Stomach (tissue), 19 donors: ENCODE measurements at places on chromosomes 4 and X. TPM values are rescaled to one million over a fixed set of nuclear protein-coding genes. Genes with fewer than 3 reads are reported as not detected.

DNA sequence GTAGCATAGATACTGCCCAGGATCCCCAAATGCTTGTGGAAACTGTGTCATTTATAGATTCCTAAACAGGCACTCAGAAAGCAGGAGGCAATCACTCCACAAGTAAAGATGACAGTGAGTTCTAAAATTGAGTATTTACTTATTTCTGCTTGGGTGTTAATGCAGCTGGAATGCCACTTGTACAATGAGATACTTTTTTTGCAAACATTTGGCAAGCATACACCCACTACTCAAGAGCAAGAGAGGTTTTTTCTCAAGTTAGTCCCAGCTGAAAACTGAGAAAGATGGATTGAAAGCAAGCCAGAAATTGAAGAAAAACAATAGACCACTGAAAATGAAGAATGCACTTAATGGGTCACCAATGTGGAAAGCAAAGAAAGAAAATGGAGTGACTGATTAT lies 22.5 kb downstream of the GABRA3 start:
- H3K4me1 ChIP-seq: no peaks in the 10 kb centered on the region
- H3K27ac ChIP-seq: no peak overlapping the region
- H3K4me3 ChIP-seq: no peak overlapping the region
- H3K36me3 ChIP-seq: no peaks in the 10 kb centered on the region
- H3K27me3 ChIP-seq: no peaks in the 10 kb centered on the region
- no peak for DNase-seq

PARM1 gene
- polyA plus RNA-seq: 2.4 TPM

- no peaks in the 10 kb centered on the region for H3K27me3 ChIP-seq
- H3K4me3 ChIP-seq: no peak overlapping the region
- H3K27ac ChIP-seq: no peak overlapping the region
- no peaks in the 10 kb centered on the region for H3K36me3 ChIP-seq
- no peak for DNase-seq
Observed at GRCh38 chr4:66585767-66586166, 915.5 kb upstream of the EPHA5 start.

PDE5A gene
- 6.2 TPM for polyA plus RNA-seq

DNA sequence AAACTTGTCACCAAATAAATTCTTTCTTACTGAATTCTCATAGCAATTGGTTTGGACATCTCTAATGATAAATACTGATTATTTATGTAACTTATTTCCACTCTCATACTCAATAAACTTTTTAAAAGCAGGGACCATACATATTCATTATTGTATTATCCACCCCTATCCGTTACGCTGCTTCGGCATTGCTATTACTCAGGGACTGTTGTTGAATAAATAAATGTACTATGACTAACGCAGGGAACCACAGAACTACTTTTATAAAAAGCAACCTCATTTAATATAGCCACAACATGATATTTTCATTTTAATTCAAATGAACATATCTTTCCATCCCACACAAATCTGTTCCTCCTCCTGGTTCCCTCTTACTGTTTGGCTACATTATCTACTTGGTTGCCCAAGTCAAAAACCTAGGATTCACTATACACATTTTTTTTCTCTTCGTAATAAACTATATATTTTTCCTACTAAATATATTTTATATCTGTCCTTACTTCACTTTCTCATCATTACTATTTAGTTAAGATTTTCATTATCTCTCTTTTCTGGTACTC lies 14.9 kb upstream of the ANKRD50 start:
- no peak for DNase-seq
- H3K4me3 ChIP-seq: no peak overlapping the region
- H3K36me3 ChIP-seq: no peaks in the 10 kb centered on the region

- no peak overlapping the region for H3K27ac ChIP-seq
- H3K4me1 ChIP-seq: no peaks in the 10 kb centered on the region
- no peak for DNase-seq
- no peaks in the 10 kb centered on the region for H3K36me3 ChIP-seq
- H3K4me3 ChIP-seq: no peak overlapping the region
Observed at GRCh38 chr4:75391489-75392166, 122.6 kb downstream of the RCHY1 start.

- H3K4me1 ChIP-seq: no peaks in the 10 kb centered on the region
- H3K27ac ChIP-seq: no peak overlapping the region
- H3K36me3 ChIP-seq: no peaks in the 10 kb centered on the region
- peak; percentile 92 for DNase-seq
- no peak overlapping the region for H3K4me3 ChIP-seq
Observed at GRCh38 chrX:11143931-11144678, 33.0 kb downstream of the HCCS start.

- DNase-seq: no peak
- peak overlapping the region; percentile 64 for H3K4me3 ChIP-seq
- no peaks in the 10 kb centered on the region for H3K36me3 ChIP-seq
Observed at GRCh38 chrX:155070663-155070974, 317 bp downstream of the CMC4 start.

GRCh38 chrX:134453631-134454030 lies 6.3 kb upstream of the HPRT1 start:
- no peaks in the 10 kb centered on the region for H3K4me1 ChIP-seq
- H3K27ac ChIP-seq: no peak overlapping the region
- no peak overlapping the region for H3K4me3 ChIP-seq
- no peak for DNase-seq
- H3K27me3 ChIP-seq: no peaks in the 10 kb centered on the region

EIF1AX gene
- 25.0 TPM for polyA plus RNA-seq

CT45A5 gene
- not detected for polyA plus RNA-seq

SLC25A43 gene
- polyA plus RNA-seq: 12.1 TPM

PCDH19 gene
- 0.10 TPM for polyA plus RNA-seq

PNMA6F gene
- polyA plus RNA-seq: not detected

PAGE5 gene
- polyA plus RNA-seq: not detected

- H3K36me3 ChIP-seq: no peaks in the 10 kb centered on the region
- no peaks in the 10 kb centered on the region for H3K4me1 ChIP-seq
Observed at GRCh38 chrX:151488677-151489076, 74.8 kb upstream of the PASD1 start.

DNA sequence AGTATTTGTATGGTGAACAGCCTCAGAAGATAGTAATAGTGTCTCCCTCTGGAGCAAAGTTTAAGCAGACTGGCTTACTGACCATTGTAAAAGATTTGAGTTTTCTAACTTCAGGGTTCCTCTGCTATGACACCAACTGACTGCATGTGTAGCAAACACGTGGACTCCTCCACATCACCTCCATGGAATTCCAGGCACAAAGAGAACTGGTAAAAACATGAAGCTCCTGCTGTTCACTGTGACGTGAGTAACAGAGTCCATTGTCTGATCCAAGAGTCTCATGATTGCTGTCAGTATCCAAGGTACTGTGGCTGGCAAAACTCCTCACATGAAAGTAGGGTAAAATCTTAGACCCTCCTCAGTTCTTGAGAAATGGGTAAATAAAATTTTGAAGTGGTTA lies 107.6 kb upstream of the FAM9B start:
- no peak for DNase-seq
- no peaks in the 10 kb centered on the region for H3K36me3 ChIP-seq
- no peaks in the 10 kb centered on the region for H3K4me1 ChIP-seq
- H3K4me3 ChIP-seq: no peak overlapping the region

EPHA5 gene
- 0.08 TPM for polyA plus RNA-seq

PASD1 gene
- polyA plus RNA-seq: not detected

DNA sequence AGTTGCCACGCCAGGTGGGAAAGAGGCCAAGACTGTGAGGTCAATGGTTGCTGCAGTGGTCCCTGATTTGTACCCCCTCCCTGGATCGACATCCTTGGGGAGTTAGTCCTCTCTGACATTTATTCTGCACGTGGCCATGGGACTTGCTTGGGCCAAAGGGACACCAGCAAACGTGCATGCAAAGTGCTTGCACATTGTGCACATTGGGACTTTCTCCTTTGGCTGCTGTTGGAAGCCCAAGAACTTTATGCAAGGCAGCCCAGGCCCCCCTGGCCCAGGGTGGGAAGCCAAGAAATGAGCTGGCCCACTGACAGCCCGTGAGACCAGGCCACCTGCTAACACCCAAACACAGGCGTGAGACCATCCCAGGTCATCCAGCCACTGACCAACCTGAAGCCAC lies 38.1 kb downstream of the SLC2A9 start:
- H3K4me1 ChIP-seq: no peaks in the 10 kb centered on the region
- no peaks in the 10 kb centered on the region for H3K27me3 ChIP-seq
- DNase-seq: no peak

TCEANC gene
- polyA plus RNA-seq: 1.2 TPM

FAAH2 gene
- 4.0 TPM for polyA plus RNA-seq

ALAS2 gene
- not detected for polyA plus RNA-seq

- H3K4me3 ChIP-seq: no peak overlapping the region
- no peaks in the 10 kb centered on the region for H3K4me1 ChIP-seq
- H3K36me3 ChIP-seq: no peaks in the 10 kb centered on the region
- DNase-seq: no peak
Observed at GRCh38 chrX:50805276-50805675, 8.7 kb downstream of the SHROOM4 start.

SEPTIN6 gene
- polyA plus RNA-seq: 7.6 TPM

- H3K4me3 ChIP-seq: peak overlapping the region; percentile 11
- H3K36me3 ChIP-seq: no peaks in the 10 kb centered on the region
- DNase-seq: peak; percentile 69
- peaks cover 21% of the 10 kb centered on the region for H3K4me1 ChIP-seq
- H3K27ac ChIP-seq: no peak overlapping the region
Observed at GRCh38 chr4:107034091-107034995, 1.8 kb downstream of the DKK2 start.
